ENCODE measurements at places on chromosomes 7 and 10.

DNA sequence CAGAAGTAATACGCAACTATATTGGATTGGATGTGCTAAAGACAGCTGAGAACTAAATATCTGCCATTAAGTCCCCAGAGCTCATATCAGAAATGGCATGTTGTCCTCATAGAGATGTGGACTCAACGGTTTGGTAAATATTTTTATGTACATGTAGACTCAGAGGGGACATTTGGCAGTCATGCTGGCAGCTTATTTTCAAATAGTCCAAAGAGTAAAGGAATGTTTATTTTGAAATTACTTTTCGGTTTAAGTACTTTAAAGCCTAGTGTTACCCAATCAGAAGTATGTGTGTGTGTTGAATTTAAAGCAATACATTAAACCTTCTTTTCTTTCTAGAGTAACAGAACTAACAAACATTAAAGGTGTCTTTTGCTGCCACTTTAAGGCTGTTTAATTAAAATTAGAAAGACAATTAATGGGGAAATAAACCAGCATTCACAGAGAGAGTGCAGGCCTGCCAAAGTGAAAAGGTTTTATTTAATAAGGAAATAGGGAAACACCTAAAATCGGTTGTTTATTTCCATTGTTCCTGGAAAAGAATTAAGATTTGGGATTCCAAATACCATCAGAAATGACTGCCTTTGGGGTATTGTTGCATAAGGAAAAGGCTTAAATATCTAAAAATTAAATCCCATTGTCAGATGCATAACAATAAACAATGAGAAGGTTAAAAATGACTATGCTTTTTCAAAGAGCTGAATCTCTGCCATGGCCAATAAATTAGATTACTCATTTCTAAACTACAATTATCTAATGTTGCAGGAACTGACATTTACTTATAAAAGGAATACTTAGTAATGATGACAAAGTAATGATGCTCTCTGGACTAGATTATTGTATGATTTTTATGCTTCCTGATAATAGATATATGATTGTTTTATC lies 113.4 kb upstream of the AHR start:
- no peak for DNase-seq

DNA sequence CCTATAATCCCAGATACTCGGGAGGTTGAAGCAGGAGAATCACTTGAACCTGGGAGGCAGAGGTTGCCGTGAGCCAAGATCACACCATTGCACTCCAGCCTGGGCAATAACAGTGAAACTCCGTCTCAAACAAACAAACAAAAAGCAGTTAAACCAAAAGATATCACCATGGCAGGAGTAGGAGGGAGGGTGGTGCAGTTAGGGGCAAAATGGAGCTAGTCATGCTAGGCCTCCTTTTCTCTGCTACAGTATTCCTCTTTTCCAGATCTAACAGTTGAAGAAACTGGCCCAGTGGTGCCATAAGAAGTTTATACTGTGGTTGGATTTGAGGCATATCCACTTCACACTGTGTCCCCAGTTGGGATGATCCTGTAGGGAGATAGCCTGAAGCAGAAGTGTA lies 261.6 kb downstream of the SKIDA1 start:
- DNase-seq: no peak

- no peak for DNase-seq
Measured at GRCh38 chr7:30721211-30721610, 30.7 kb upstream of the INMT start.

DNA sequence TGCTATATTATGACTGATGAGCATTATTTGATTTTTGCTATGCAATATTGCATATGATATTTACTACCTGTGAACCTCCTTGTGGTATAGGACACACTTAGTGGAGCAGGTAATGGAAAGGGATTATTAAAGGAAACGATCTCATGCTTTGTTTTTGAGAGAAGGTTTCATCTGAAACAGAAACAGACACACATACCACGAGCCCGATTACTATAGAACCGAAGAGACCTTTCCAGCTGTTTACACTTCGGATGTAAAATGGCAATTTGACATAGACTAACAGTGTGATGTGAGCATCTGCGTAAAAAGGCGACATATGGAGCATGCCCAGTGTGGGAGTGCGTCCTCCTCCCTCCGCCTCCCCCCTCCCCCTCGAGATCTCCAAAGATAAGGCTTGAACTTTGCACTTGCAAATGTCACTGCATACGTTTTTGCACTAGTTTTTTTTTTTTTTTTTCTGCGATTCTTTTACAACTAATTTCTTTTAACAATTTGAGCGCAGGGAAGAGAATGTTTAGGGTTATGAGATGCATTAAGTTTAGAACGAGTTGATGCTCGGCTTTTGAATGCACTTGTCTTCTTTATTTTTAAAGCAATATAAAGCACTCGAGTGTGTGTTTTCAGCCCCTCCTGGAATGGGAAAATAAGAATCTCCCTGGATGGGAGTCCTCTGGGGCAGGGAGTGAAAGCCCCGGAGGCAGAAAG lies 251.0 kb downstream of the NSUN6 start:
- DNase-seq: no peak

- no peak for DNase-seq
Measured at GRCh38 chr10:132665946-132666704, 119.8 kb downstream of the NKX6-2 start.

GRCh38 chr7:81777697-81778096 lies 7.8 kb upstream of the HGF start:
- DNase-seq: no peak

GRCh38 chr7:131722371-131722770 lies 165.9 kb upstream of the PODXL start:
- DNase-seq: no peak

GRCh38 chr7:17580856-17581255 lies 282.4 kb downstream of the AHR start:
- no peak for DNase-seq

DNA sequence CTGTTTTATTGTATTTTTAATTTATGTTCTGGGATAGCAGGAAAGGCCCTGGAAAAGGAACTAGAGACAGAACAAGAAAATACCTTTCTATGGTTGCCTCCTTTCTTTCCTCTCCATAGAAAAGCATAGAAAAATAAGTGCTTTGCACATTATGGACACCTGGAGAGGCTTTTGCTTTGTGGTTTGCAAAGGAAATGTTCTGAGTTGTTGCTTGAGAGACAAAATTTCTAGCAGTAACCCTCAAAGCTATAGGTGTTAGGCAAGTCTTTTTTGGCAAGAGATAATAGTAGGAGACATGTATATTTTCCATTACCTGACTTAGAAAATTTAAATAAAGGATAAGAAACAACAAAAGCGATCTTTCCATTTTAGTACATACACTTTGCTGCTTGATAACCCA lies 378.6 kb upstream of the PRKCQ start:
- DNase-seq: no peak

DNA sequence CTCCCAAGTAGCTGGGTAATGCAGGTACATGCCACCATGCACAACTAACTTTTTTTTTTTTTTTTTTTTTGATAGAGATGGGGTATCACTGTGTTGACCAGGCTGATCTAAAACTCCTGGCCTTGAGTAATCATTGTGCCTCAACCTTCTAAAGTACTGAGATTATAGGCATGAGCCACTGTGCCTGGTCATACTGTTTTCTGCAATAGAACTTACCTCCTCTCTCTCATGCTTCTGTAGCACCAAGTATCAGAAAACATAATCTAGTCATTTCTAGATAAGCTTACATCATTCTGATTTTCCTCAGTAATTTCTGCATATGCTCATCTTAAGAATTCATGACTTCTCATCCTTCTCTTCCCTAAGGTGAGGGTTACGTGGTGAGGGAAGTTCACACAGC lies 210.0 kb downstream of the IMMP2L start:
- no peak for DNase-seq

- no peak for DNase-seq
Measured at GRCh38 chr10:50497758-50498157, 126.0 kb downstream of the SGMS1 start.

DNA sequence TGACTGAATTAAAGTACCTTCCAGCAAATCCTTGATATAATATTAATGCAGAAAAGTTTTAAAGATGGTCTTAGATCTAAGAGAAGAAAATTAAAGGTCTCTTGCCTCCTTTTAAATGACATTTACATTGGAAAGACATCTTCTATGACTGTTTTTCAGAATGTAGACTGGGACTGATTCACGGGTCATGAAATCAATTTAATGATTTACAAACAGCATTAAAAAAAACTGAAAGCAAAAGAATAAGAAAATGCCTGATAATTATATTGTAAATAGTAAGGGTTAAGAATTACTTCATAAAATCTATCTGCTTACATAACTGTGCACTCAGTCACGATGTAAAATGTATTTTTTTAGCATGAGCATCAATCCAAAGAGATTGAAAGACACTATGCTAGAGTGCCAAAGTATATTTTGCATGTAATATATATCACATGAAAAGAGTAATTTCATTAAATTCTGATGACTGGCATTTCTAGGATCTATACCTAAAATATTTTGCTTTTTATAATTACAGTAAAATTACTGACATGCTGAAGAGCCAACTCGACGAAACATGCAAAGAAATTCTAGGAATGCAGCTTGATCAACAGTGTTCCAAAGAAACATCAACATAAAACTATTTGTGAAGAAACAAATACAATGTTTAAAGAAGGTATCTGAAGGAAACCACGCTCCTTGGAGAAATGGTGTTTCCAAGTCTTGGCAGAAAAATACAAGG lies 35.1 kb downstream of the RTKN2 start:
- DNase-seq: no peak

GRCh38 chr7:104921596-104921995 lies 92.4 kb upstream of the KMT2E start:
- no peak for DNase-seq

DNA sequence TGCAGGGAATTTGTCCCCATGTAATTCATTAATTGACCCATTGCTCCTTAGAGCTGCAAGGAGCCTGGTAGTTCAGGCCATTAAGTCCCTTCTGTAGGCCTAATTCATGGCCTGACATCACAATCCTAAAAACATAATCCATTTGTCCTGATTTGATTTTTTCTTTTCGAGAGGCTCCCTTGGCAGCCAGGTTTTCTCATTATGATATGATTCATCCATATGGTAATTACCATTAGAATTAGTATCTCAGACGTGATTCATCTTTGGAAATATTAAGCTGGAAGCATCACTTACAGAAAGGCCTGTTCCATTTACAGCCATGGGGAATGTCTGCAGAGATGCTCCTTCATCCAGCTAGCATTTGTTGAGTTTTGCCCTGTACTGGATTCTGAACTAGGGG lies 128.5 kb downstream of the PLCE1 start:
- no peak for DNase-seq

GRCh38 chr7:71470830-71471229 lies 338.9 kb downstream of the GALNT17 start:
- no peak for DNase-seq

Measured in activated effector memory CD4-positive, alpha-beta T cell treated with Interleukin-2 at 50 U/mL for 16 hours (primary cell).